ENCODE measurements at places on chromosomes 3 and 15.

DNA sequence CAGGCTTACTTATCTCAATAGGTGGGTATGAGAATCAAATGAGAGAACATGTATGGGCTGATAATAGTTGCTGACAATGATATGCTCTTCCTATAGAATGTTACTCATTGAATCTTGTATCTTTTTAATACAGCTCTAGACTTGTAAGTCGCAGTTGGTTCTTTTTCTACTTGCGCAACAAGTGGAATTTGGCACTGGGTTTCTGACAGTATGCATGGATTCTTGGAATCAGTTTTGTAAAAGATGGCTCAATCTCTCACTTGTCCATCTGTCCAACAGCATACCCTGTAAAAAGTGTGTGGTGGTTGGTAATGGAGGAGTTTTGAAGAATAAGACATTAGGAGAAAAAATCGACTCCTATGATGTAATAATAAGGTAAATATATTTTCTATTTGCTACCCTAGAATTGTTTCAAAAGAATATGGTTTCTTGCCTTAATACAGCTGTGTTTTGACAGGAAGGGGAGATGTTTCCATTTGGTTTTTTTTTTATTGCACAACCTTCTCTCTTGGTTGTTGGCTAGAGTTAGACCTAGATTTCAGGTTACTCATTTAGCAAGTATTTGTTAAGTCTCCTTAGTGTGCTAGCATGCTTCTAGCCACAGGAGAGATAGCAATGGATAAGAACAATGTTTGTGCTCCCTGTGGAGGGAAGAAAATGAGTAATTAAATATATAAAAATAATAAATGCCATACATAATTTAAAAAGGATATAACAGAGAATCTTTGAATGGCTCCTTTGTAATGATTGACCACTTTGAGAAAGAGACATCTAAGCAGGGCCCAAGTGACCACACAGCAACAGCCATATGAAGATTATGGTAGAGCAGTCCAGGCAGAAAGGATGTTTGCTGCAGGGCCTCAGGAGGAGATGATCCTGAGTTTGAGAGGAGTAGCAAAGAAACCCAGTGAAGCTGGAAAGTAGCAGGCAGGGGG, 21.8 kb downstream of the ST3GAL6 start:
- DNase-seq = peak; percentile 62

- no peak for DNase-seq
Observed at GRCh38 chr3:154898443-154898842, 181.7 kb upstream of the MME start.

DNA sequence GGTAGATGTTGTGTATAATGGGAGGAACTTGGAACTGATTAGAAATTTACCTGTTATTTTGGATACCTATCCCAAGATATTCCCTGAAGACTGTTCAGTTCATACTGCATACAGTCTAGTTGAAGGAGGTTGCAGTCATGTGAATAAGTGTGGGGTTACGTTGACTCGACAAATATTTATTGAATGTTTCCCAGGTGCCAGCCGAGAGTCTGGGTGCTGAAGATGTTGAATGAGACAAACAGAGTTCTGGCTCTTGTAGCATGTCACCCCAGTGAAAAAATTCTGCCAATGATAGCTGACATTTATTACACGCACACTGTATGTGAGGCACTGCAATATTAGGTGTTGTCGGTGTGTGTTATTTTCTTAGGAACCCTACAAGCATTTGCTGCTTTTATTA, 176.0 kb downstream of the KCNMB2 start:
- no peak for DNase-seq

DNA sequence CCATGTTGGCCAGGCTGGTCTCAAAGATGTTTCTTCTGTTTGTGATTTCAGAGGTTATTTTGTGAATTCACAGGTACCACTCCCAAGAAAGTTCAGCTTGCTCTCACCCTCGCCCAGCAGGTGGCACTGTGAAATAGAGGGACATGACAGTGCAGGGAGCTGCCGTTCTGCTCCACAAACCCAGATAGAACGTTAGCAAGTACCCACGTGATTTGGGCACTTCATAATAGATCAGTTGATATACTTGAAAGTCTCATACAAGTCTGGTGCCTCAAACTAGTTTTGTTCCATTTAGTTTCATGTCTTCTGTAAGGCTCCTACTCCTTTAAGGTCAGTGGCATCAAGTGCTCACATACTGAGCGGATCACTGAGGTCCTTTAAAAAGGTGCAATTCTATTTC, 45.5 kb downstream of the FILIP1L start:
- DNase-seq = peak; percentile 73

- no peak for DNase-seq
Observed at GRCh38 chr3:72568083-72568482, 280.2 kb downstream of the SHQ1 start.

GRCh38 chr3:55658690-55659562, 171.8 kb upstream of the WNT5A start:
- no peak for DNase-seq

DNA sequence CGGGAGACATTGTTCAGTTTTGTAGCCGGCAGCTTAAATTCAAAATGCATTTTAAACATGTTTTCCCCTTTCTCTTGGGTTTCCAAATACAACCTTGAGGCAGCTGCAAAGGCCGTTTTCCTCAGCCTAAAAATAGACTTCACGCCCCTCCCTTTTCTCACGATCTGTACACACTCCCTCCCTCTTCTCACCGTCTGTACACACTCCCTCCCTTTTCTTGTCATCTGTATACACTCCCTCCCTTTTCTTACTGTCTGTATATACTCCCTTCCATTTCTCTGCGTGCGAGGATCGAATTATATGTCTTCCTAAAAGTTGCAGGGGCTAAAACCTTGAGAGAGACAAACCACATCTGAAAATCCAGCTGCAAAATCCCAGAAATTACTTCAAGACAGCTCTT, 8.9 kb downstream of the MUC4 start:
- DNase-seq = no peak

GRCh38 chr3:86973440-86973839, 17.5 kb downstream of the VGLL3 start:
- no peak for DNase-seq

DNA sequence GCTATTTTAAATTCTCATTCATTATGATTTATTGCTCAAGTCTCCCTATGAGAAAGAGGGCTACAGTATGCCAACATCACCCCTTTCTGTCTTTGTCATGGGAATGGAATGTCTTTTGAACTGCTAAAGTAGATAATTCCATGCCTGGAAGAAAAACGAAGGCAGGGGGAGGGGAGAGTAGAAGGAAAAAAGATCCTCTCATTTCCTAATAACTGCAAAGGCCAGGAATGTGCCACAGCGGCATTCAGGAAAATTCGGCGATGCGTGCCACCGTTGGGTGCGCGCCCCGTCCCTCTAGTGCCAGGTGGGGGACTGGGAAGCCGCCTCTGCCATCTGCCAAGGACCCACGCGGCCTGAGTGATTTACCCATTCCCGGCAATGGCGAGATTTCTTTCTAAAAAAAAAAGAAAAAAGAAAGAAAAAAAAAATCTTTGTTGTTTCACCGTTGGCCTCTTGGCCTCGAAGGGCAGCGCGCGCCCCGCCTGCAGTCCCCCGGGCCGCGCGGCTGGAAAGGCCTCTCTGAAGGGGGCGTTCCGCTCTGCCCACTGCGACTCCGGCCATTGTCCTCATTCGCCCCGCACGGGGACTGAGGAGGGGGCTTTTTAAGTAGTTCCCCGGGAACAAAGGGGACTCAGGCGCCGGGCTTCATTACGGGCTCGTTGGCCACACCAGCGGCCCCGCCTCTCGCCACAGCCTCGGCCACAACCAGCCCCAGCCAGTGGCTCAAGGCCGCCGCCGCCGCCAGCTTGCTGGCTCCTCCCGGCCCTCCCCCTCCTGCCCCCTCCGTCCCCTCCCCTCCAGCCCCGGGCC, 54.5 kb downstream of the CPN2 start:
- DNase-seq = peak; percentile 94

GRCh38 chr3:189457201-189457607, 174.0 kb upstream of the TP63 start:
- DNase-seq = no peak

DNA sequence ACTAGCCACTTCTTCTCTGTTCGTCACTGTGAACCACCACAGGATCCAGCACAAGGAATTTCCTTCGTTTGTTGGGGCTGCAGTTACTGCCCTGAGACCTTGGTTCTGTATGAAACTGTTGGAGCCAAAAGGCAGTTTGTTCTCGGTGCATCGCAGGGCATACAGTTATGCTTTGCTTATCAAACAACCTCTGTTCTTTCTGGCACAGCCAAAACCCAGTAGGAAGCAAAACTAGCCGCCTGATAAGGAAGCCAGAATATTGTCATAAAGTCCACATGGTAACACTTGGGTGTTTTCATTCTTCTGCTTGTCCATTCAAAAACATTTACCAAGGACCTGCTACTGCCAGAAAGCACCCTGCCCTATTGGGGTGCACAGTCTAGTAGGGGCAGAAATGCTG, 116.1 kb downstream of the RAB11A start:
- DNase-seq = no peak

GRCh38 chr3:166071-166470, 30.5 kb upstream of the CHL1 start:
- no peak for DNase-seq

- DNase-seq = no peak
Observed at GRCh38 chr3:129360171-129360611, 68.2 kb downstream of the EFCAB12 start.

DNA sequence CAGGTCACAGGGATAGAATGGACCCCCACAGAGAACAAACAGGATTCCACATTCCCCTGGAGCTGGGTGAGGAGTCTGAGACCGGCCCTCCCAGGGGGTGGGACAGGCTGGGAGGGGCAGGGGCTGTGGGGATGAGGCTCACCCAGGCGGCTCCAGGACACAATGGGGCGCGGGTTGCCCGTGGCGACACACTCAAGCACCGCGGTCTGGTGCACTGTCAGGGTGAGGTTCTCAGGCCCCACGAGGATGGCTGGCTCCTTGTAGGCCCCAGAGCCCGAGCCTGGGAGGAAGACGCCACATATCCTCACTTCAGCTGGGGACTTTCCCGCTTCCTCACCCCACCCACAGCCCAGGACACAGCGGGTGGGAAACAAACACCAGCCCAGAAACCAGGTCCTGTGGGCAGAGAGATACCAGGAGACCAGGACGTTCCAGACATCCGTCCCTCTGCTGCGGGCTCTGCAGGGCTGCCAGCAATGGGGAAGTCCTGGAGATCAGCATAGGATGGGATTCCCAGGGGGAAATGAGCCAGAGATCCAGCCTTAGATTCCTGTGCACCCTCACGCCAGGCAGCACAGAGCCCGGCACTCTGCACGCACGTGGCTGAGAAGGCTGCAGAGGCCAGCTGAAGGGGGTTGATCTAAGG, 30.2 kb downstream of the RNU5B-1 start:
- no peak for DNase-seq

DNA sequence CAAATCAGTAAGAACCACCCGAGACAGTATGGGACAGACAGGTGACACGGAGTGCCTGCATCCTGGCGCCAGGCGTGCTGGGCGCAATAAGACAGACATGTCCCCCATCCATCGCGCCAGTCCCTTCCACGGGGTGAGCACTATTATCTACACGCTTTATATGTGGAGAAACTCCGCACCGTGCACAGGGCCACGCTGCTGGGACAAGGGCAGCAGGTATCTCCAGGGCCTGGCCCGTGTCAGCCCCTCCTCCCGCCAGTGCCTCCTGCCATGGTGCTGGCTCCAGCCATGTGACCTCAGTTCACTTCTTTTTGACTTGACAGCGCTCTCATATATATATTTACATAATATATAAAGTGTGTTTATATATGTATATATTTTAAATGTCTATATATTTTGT, 42.6 kb downstream of the TNK2 start:
- DNase-seq = no peak

DNA sequence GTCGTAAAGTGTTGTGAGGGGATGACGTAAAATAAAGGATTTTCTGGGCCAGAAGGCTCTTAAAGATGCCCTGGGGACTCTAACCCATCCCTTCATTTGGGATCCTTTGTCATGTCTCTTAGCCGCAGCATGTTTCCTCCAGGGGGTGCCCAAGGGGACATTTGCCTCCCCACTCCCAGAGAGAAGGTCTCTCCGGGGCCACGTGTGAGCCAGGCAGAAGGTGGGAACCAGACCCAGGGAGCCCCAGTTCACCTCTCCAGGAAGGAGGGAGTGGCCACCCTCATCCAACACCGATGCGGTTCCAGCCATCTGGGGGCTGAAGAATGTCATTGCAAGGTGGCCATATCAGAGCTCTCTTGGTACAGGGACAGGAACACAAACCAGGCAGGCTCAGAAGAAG, 25.2 kb downstream of the ST8SIA2 start:
- DNase-seq = no peak

DNA sequence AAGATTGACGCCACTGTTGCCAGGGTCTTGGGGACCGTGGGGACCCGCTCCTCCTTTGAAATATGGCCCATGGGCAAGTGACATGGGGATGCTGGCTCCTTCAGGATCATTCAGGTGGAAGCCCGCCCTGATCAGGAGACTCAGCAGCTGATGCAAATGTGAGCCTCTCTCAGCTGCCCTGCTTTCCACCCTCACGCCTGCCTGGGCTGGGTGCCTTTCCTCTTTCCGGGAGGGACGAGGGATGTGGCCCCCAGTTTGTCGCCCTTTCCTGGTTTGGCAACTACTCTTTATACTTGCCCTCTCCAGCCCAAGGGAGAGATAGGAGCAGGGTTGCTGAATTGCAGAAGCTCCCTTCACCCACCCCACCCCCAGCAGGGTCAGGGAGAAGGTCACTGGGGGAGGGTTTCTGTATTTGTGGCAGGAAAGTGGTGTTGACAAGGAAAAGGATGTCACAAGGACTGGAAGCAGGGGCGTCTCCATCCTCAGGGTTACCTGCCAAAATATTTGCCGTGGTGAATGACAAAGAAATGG, 21.8 kb downstream of the DNASE1L3 start:
- DNase-seq = no peak

DNA sequence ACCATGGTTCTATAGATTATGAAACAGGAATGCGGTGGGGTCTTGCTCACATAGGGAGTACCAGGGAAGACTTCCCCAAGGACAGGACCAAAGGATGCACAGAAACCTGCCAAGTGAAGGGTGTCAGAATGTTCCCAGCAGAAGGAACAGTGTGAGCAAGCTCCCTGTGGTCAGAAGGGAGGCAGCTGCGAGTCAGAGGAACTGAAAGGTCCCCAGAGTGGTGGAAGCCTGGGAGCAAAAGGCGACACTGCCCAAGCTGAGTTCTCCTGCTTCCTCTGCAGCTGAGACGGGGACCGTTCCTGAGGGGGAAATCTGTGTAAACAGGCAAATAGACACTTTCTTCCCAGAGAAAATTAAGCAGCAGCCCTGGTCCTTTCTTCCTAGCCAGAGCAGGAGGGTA, 14.2 kb upstream of the SLC6A6 start:
- DNase-seq = no peak

GRCh38 chr3:115671761-115672455, 48.6 kb downstream of the GAP43 start:
- DNase-seq = no peak
